ENCODE measurements at places on chromosomes 3 and 15.

GRCh38 chr3:195071916-195072820, 198.8 kb downstream of the XXYLT1 start:
- DNase-seq, result no peak

- DNase-seq, result no peak
Observed at GRCh38 chr3:194313560-194314387, 37.4 kb downstream of the CPN2 start.

DNA sequence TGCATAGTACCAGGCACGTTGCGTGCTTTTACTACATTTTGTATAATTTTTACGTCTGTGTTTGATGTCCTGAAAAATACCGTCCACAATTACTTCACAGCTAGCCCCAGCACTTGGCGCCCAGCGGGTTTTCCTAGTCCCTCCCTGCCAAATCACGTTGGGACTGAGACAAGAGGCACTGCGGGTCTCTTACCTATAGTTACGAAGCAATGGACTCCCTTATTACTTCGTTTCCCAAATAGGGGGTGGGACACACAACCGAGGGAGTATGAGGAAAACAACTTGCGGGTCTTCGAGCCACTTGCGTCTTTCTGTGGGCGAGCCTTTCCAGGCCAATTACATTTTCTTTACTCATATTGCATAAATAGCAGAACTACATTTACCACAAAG, 620 bp upstream of the CMSS1 start:
- DNase-seq, result no peak

DNA sequence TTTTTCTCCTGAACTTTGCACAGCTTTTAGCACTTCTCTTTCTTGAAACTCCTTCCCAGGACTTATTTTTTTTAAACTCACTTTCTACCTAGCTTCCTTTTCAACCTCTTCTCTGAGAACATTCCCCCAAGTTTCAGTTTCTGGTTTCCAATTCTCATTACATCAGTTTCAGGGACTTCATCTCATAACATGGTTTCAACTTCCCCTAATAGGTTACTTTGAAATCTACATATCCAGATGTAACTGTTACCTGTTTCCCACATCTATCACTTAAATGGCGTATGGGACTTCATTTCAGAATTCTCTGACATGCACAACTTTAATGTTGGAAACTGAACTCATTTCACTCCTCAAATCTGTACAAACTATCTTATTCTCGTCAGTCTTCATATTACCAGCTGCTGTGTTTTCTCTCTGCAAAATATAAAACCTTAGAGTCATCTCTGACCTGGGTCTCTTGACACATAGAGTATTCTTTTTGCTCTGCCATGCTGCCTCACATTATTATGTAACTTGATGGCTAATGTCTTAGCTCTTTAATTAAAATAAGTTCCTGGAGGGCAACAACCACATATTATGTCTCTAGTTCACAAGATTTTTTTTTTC, 58.4 kb downstream of the NME9 start:
- no peak for DNase-seq

DNA sequence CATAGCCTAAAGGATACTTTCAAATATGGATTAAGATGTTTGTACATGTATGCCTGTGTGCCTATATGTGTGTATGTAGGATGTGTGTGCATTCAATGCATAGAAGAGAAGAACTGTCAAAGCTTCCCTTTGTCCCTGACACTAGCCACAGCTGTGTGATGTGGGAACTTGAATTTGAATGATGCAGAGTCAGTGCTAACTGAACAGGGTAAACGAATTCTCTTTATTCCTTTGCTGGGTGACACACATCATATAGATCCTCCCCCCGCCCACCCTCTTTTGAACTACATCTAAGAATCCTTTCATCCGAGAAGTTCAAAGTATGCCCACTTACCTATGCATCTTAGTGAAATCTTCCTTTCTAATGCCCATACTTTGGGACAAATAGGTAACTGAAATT, 228.3 kb downstream of the GAP43 start:
- DNase-seq, result no peak

DNA sequence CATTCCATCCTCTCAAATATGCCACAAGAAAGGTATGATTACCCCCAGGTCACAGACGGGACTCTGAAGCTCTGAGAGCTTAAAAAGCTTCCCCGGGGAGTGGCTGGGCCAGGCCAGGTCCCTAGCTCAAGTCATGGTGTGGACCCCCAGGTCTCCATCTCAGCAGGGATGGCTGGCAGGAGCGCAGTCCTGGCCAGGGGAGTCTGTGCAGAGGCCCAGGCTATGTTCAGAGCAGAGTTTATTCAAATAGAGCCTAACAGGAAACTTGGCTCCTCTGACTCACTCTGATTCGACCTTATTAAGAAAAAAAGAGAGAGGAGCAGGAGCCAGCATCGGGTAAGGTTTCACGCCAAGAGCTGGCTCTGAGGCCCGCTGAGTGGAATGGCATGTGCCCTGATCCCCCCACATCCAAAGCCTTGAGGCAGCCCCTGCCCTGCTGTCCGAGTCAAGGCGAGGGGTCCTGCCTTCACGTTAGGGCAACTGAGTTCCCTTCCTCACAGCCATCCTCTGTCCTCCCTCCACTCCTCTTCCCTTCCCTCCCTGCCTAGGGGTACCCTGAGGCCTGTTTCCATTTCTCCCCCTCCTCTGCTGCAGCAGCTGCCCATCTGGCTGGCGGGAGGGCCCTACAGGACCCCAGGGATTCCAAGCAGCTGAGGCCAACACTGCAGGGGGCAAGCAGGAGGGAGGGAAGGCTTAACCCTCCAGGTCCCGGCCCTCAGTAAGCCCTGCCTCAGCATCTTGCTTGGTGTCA, 1.9 kb upstream of the LOXL1 start:
- no peak for DNase-seq

GRCh38 chr15:62050115-62050514, 10.1 kb downstream of the VPS13C start:
- DNase-seq, result no peak

DNA sequence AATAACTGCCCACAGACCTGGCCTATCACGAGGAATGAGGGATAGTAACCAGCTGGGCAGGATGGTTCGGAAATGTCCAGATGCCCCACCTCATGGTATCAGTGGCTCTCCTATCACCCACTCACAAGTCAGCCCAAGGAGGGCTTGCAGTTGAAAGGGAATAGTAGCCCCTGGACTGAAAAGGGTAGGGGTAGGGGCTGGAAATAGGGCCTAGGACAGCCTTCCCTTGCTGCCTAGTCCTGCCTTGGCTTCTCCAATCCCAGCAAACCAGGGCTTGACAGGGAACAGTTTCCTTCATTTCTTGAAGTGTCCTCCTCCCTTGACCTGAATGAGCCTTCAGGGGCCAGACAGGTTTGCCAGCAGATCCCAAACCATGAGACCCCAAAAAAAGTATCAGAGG, 1.2 kb upstream of the CACNA2D2 start:
- no peak for DNase-seq

DNA sequence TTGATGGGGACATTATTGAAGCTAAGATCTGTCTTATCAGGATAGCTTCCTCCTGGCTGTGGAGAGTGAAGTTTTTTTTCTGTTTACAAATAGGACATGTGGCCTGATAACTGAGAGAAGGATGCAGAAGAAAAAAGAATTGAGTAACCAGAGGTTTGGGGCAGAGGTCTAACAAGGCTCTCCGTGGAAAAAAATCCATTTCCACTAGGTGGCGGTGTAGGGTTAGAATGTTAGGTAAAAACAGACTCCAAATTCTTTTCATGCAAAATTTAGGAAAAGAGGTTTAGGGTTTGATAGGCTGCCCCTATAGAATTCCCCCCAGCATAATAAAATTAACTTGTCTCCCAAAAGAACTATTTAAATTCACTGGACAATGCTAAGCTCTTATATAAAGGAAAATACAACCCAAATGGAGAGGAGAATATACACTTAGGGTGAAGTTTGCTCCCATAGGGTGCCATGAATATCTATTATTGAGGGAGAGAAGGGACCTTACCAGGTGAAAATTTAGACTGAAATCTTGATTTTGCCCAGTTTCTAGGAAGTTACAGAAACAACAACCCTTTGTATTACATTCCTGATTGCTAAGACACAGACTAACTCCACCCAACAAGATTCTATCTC, 1560.4 kb downstream of the OTOL1 start:
- no peak for DNase-seq

- DNase-seq, result no peak
Observed at GRCh38 chr3:94082391-94082937, 19.6 kb downstream of the NSUN3 start.

GRCh38 chr15:59321000-59321689, 51.5 kb downstream of the MYO1E start:
- no peak for DNase-seq

- DNase-seq, result no peak
Observed at GRCh38 chr3:124113485-124113884, 121.6 kb upstream of the ROPN1 start.

DNA sequence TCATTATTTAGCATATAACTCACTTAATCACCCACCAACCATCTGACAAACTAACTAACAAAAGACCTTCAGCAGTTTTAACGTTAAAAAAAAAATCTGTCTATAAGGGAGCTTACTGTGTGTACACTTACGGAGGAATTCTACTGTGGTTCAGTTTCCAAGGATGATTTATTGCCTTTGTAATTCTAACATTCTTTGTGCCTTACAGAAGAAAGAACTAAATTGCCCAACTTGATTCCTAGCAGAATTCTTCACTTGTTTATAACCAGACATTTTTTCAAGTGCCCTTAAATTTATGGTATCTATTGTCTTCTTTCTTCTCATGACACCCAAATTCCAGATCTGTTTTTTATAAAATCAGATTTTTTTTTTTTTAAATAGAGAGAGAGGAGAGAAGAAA, 119.7 kb upstream of the IGSF10 start:
- no peak for DNase-seq

GRCh38 chr3:139715166-139715565, 37.4 kb upstream of the NMNAT3 start:
- no peak for DNase-seq

DNA sequence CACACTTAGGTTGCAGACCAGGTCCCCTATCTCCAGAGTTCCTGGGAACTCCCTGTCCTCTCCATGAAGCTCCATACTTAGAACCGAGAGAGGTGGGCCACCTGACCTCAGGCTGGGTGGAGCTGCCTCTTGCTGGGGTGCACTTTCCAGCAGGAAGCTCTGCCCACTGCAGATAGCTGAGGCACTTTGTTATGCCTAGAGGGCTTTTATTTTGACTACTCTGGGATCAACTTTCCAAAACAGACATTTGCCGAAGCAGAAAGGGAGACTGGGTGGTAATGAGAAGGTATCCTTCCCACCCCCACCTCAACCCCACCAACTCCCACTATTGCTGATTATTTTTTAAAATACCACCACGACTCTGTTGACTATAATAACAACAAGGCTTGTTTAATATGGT, 54.7 kb downstream of the CLDN11 start:
- no peak for DNase-seq

- no peak for DNase-seq
Observed at GRCh38 chr3:133962849-133963248, 66.9 kb downstream of the SLCO2A1 start.

- DNase-seq, result no peak
Observed at GRCh38 chr3:108879915-108880314, 57.3 kb downstream of the TRAT1 start.

DNA sequence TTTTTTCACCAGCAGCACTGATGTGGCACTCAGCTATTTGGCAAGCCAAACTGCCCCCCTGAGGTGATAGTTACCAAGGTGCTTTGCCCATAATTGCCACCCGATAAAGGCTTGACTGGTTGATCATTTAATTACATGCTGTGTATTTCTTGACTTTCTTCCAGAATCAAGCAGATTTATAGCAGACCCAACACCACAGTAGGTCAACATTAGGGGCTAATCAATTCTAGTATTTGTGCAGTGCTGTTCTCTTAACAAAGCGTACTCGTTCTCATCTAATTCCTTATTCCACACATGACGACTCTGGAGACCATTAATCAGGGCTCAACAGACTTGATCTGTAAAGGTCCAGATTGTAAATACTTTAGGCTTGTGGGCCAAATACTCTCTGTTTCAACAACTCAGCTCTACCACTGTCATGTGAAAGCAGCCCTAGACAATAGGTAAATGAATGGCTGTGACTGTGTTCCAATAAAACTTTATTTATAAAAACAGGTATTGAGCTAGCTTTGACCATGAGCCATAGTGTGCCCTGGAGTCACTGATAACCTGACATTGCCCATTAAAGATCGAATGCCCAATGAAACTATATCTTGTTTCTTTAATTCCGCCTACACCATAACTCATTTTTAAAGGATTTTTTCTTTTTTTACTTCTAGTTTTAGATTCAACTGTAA, 119.1 kb upstream of the TMC3 start:
- DNase-seq, result no peak

DNA sequence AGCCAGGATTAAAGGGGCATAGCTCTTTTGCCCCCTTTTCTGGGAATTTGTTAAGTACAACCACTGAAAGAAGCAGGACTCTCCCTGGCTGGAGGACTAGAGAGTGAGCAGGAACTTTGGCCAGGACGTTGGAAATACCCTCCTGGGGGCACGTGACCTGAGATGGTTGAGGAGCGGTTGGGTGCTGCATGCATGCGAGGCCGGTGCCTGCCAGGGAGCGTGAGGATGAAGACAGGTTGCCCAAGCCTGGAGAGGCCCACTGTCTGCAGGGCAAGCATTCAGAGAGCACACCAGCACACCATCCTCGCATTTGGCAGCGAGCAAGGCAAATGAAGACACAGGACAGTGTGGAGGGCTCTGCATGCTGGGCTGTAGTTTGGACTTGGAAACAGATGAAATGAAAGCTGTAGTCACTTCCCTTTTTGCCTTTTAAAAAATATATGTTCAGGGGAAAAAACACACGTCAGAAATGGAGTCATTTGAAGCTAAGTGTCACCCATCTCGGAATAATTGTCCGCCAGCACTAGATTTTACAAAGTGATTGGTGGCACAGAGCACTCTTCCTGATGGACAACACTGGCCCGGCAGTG, 217.6 kb downstream of the SLCO3A1 start:
- DNase-seq, result no peak

GRCh38 chr15:41965441-41966413, 6.6 kb downstream of the EHD4 start:
- no peak for DNase-seq

- DNase-seq, result no peak
Observed at GRCh38 chr15:86568378-86568777, 488.7 kb downstream of the AGBL1 start.

GRCh38 chr3:33016846-33017405, 65.5 kb downstream of the CCR4 start:
- no peak for DNase-seq
